ENCODE measurements at places on chromosomes 3 and 15.
A peak's percentile ranks its signal among the peaks of the same experiment; 100 is the strongest.

GRCh38 chr15:85750319-85751290 lies 44.1 kb downstream of the KLHL25 start:
- no peak for DNase-seq

GRCh38 chr3:21393683-21394311 lies 357.2 kb downstream of the ZNF385D start:
- DNase-seq = no peak

DNA sequence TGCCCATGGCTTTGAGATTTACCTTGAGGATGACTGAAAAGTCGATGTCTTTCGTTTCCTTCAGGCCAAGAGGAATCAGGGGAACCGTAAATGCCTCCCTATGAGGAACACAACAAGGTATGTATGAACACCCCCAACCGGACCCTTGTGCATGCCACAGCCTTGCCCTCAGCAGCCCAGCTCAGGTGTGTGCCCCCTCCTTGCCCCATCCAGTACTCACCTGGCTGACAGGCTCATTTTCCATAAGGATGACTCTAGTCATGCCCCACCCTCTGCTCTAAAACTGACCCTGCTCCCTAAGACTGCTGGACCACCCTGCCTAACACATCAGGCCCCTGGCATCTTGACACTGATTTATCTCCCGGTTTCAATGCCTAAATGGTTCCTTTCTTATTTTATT lies 270.0 kb downstream of the GOLGA6L6 start:
- DNase-seq = no peak

GRCh38 chr3:79003994-79004393 lies 763.8 kb downstream of the ROBO1 start:
- DNase-seq = no peak

GRCh38 chr15:74221399-74222239 lies 14.5 kb upstream of the CCDC33 start:
- no peak for DNase-seq

DNA sequence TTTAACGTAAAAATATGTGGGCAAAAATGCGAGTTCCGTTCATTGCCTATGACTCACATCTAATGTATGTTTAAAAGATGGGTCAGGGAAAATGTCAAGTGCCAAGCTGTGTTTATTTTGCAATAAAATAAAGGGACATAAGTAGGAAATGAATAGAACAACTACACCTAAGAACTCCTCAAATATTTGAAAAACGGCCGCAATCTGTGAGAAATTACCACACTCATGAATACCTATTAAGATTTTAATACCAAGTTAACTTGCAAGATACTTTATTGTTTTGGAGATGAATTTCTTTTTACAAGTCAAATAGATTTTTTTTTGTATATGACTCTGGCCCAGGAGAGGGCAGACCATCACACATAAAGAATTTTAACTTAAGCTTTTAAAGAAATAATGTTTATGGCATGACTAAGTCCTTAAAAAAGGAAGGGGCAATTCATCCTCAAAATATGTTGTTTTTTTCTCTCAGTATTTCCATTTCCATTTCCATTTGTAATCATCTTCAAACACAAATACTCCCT lies 152.7 kb downstream of the SUCNR1 start:
- peak; percentile 78 for DNase-seq

All from fibroblast of the conjunctiva (primary cell).